ENCODE measurements at places on chromosomes 11 and 22.
A peak's percentile ranks its signal among the peaks of the same experiment; 100 is the strongest.

- no peak for DNase-seq
These were observed 14.7 kb downstream of the GRIK4 start for GRCh38 chr11:120526241-120526640.

DNA sequence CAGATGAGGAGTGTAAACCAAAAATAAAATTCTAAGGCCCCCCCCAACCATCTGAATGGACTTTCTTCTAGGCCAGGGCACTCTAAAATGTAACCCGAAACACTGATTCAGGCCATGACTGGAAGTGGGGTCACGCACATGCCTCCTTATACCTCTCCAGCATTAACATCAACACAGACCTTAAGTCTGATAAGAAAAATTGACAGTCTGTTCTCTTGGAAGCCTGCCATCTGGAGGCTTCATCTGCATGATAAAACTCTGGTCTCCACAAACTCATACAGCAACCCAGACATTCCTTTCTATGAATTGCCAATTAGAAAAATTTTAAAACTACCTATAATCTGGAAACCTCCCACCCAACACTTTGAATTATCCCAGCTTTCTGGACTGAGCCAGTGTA is 3.9 kb upstream of the SERGEF start:
- no peak for DNase-seq

DNA sequence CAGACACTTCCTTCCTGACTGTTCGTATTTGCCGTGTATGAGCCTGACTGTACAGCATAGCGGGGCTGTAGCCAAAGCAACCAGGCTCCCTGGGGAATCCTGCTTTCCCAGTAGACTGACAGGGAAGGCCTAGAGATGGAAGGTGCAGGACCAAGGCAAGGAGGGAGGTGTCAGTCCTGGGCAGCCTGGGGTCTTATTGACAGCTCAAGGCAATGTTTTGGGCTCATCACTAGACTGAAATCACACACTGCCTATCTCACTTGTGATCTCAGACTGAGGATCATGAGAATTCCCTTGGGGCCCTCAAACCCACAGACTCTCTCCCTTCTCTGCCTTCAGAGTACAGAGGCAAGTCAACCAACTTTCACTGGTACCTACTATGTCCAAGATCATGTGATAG is 346.8 kb upstream of the NARS2 start:
- no peak for DNase-seq

DNA sequence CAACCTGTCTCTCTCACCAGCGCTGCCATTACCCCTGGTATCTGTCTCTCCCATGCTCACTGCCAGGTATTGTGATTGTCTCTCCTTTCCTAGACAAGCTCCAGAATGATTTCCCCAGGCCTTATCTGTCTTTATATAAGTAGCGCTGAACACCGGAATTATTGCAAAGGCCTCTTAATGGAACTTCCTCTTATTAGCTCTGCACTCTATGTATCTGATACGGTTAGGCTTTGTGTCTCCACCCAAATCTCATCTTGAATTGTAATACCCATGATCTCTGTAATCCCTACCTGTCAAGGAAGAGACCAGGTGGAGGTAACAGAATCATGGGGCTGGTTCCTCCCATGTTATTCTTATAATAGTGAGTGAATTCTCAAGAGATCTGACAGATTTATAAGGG is 39.3 kb downstream of the DDI1 start:
- no peak for DNase-seq

- DNase-seq: no peak
These were observed 123.0 kb downstream of the PLEKHA7 start for GRCh38 chr11:16891165-16891564.

- DNase-seq: no peak
These were observed 47.0 kb downstream of the RCN1 start for GRCh38 chr11:32137869-32138268.

GRCh38 chr11:21825127-21825526 is 367.8 kb upstream of the ANO5 start:
- no peak for DNase-seq

GRCh38 chr11:60221181-60221580 is 21.8 kb downstream of the MS4A4E start:
- no peak for DNase-seq

GRCh38 chr11:33162831-33163230 is 1.6 kb upstream of the CSTF3 start:
- no peak for DNase-seq

DNA sequence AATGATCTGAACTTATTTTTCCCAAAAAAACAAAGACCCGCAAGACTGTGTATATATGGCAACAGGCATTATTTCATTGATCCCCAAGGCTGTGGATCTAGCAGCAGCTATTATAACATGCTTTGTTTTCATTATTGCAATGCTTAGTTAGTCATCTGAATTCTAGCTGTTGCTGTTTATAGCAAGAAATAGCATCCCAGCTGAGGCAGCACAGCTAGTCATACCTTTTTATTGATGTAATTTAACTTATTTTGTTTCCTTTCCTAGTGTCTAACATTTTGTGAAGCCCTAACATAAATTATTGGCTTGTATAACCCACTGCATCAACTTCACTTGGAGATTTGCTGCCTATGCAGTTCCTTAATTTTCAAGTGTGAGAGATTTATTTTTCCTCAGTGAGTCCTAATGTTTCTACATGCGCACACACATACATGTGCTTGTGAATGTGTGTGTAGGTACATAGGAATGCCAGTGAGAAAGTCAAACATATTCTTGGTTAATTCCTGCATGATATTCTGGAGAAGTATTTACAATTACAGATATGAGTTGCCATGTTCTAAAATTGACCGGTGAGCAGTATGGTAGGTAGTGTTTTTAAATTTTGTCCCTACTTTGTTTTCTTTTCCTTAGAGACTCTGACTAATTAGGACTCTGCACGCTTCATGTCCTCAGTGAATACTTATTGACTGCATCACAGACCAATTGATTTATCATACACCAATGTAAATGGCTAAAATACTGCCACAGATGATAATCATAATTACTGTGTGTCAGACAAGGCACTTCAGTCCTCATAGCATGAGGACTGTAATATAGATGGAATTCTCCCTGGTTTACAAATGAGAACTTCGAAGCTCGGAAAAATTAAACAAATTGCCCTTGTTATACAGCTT is 119.3 kb downstream of the WNT11 start:
- no peak for DNase-seq

GRCh38 chr11:7449211-7449840 is 36.0 kb upstream of the OLFML1 start:
- DNase-seq: no peak

DNA sequence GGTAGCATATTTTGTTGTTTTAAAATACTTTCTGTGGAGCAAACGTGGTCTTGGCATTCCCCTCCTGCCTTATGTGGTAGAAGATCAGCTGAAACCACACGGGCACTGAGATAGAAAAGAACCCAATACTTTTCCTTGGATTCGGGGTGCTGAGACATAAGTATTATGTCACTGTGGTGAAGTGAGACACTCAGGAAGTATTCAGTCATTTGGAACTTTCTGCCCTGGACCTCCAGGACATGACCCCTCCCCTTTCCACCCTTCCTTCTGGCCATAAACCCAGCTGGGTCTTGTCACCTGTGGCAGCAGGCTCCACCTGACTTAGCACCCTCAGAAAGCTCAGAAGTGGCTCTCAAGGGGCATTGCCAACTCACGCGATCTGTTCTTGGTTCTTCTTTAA is 123.4 kb downstream of the SWAP70 start:
- no peak for DNase-seq

DNA sequence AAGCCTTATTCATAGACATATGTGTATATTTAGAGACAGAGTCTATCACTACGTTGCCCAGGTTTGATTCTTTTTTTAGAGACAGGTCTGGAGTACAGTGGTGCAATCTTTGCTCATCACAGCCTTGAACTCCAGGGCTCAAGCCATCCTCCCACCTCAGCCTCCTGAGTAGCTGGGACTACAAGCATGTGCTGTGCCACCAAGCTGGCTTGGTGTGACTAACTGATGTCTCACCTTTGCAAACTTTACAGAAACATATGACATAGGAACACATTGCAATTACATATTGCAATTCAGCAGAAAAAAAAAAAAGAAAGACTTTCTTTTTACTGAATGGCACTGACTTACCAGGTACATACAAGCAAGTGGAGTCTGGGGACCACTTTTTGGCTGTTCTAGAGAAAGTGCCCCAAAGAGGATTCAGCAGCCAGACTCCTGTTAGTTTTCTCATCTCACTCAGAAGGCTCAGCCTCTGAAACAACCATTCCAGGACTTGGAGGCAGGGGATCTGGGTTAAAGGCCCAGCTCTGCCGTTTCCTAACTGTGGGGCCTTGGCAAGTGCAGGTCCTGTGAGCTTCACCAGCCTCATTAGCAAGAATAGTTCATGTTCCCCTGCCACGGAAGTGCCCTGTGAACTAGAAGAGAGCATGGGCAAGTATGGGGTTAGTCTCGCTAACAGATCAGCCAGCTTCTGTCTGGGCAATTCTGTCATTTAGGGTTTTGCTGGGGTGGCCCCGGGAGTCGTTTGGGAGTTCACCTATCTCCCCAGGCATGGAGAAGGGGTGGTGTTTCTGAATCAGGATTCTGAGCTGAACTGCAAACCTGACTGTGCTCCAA is 11.3 kb upstream of the NFAM1 start:
- DNase-seq: no peak

- DNase-seq: no peak
These were observed 4.0 kb upstream of the PHF21A start for GRCh38 chr11:46125284-46125683.

GRCh38 chr11:116428638-116428975 is 344.2 kb downstream of the BUD13 start:
- DNase-seq: no peak

GRCh38 chr11:134537296-134537695 is 125.3 kb upstream of the B3GAT1 start:
- DNase-seq: no peak

DNA sequence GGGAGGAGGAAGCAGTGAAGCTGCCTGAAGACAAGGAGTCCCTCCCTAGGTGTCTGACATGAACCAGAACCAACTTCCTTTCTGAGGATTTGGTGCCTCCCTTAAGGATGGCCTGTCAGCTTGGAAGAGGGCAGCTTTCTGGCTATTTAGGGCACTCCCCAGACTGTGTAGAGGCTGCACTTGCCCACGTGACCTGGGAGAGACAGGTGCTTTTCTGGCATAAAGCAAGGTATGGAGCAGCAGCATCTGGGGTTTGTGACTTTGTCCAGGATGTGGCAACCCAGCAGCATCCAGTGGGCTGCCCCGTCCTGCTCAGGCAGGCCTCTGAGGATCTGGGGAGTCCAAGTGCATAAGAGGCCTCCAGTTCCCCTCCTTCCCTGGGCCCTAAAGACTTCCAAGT is 42.0 kb upstream of the TLCD5 start:
- no peak for DNase-seq

GRCh38 chr11:44407211-44407996 is 97.5 kb upstream of the ALX4 start:
- no peak for DNase-seq

GRCh38 chr11:20075627-20076026 is 84.6 kb downstream of the DBX1 start:
- DNase-seq: no peak

- DNase-seq: no peak
These were observed 1478.4 kb downstream of the TBC1D22A start for GRCh38 chr22:48240935-48241230.

GRCh38 chr11:45500451-45500850 is 165.0 kb downstream of the CHST1 start:
- no peak for DNase-seq

- DNase-seq: peak; percentile 80
These were observed 13.8 kb downstream of the PHLDB1 start for GRCh38 chr11:118621071-118621783.

- no peak for DNase-seq
These were observed 6.5 kb downstream of the FAR1 start for GRCh38 chr11:13674799-13675509.

- DNase-seq: no peak
These were observed 895 bp downstream of the TEAD1 start for GRCh38 chr11:12674936-12675696.

DNA sequence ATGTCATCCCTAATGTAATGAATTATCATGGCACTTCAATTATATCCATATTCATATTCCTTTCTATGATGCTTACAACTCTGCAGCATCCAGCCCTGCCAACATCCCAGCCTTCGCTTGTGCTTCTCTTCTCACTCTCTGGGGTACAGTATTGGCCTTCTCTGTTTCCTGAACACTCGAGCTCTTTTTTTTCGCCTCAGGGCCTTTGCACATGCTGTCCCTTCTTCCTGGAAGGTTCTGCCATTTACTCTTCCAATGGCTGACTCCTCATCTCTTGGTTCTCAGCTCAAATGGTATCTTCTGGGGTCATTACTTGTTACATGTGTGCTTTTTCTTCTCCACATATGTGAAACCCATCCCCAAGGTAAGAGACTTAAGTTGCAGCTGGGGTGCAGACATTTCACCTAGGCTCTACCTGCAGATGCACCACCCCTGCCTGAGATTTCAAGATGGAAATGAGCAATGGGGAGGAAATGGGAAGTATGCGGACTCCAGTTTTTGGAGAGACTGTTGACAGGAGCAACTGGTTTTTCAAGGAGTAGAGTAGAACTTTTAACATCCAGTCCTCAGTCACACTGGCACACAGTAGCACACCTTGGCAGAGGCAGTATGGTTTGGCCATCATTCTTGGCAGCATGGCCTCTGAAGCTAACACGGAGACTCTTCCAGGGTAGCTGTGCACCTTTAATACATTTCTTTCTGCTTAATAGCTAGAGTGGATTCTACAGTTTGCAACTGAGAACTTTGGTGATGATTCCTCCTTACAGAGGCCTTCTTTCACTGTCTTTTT is 42.4 kb upstream of the DMC1 start:
- DNase-seq: no peak

DNA sequence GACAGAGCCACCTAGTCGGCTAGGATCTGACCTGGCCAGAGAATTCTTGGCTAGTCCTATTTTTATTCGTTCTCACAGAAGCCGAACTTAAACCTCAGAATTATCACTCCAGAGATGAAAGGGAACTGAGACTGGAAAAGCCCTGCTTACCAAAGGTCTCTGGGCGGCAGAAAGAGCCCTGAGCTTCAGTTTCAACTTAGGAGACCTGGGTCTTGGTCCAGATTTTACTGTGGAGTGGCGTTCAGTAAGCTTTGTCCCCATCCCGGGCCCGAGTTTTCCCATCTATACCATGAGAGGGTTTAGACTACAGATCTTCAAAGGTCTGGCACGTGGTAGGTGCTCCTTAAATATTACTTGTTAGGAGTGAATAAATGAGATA is 516 bp downstream of the NEU3 start:
- no peak for DNase-seq
